ENCODE measurements at places on chromosomes 11 and 22.

GRCh38 chr11:135074397-135074998, 662.5 kb upstream of the B3GAT1 start:
- DNase-seq = no peak

GRCh38 chr11:119056421-119056999, 495 bp downstream of the HYOU1 start:
- DNase-seq = peak; percentile 33

DNA sequence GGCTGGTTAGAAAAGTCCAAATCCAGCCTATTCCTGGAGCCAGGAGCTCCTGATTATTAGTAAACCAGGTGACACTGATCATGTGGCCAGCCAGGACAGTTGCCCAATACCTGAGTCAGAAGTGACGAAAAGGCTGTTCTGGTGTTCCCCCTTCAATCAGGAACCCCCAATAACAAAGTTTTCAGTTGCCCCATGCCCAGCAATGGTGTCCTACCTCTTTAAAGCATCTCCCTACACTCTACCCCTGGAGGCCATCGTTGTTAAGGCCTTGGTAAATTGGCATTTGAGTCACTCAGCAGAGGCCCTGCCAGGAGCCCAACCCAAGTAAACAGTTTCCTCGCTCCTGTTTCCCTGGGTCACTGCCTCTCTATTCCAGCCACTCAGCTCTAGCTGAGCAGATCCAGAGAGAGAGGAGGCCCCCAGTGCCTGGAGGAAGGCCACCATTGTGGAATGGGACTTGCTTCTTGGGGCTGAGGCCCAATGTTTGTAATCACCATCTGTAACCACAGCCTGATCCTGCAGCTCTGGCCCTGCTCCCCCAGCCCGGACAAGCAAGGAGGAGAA, 25.0 kb downstream of the ARHGAP1 start:
- DNase-seq = no peak

DNA sequence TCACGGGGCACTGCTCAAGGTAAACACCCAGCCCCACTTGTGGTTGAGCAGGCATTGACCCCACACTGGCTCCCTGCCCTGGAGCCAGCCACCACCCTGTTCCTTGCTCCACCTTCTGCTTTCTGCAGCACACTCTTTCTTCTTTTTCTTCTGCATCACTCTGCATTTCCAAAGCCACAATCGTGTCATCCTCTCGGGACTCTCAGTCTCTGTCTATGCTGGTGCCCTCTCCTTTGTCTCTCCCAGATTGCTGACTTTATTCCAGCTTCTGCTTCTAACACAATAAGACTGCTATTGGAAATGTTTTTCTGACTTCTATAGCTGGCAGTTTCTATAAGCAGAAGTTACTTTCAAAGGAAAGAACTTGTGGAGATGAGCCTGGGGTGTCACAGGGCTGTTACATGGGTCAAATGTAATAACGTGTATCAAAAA, 14.4 kb downstream of the GRAP2 start:
- DNase-seq = no peak

DNA sequence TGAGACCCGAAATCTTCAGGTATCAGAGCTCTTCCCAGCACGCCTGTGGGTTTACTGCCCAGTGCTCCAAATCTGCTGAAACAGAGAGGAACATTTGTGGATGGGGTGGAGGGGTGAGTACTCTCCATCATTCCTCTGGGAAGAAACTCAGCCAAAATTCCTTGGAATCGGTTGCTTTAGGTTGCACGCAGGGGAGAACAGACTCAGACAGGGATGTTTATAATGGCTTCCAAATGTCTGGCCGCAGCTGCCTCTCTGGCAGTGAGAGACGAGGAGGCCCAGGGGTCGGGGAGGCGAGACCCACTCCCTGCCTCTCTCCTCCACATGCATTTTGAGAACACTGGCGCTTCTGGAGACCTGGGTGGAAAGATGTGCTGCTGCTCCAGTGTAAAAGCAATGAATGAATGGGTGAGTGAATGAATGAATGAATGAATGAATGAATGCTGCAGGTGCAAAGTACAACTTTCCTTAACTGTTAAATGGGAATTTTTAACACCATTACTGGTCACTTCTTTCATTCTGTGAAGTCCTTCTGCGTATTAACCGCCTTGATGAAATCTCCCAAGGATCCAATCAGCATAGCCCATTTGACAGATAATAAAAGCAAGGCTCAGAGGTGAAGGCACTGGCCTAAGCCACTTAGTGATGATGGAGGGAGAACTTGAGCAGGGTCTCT, 437.4 kb downstream of the MIAT start:
- DNase-seq = no peak

- DNase-seq = no peak
Measured at GRCh38 chr11:45147891-45148675, 1.6 kb downstream of the PRDM11 start.

GRCh38 chr11:8638300-8638699, 44.2 kb downstream of the TRIM66 start:
- no peak for DNase-seq

DNA sequence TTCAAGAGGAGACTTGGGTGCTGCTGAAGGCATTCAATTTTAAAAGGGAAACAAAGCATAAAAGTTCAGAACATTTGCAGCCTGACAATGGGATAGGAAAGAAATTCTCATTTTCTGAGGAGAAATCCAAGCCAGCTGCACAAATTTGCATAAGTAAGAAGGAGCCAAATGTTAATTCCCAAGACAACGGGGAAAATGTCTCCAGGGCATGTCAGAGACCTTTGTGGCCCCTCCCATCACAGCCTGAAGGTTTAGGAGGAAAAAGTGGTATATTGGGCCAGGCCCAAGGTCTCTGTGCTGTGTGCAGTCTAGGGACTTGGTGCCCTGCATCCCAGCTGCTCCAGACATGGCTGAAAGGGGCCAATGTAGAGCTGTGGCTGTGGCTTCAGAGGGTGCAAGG, 12.7 kb upstream of the OR51F1 start:
- DNase-seq = no peak

DNA sequence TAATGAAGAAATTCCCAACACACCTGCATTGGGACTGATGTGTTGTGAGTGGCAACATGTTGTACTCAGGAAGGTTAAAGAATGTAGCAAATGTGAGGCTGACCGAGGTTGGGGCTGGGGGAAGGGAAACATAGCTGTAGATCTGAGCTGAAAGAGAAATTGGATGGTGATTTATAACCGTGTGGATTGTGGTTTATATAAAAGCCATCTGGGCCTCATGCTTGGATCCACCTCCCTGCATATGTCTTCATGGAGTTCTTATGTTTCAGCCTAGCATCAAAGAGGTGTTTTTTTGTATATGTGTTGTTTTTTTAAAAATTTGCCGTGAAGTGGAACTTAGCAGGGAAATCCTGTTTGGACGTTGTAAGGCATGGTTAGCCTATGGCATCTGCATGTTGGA, 141.3 kb downstream of the NAV2 start:
- no peak for DNase-seq

DNA sequence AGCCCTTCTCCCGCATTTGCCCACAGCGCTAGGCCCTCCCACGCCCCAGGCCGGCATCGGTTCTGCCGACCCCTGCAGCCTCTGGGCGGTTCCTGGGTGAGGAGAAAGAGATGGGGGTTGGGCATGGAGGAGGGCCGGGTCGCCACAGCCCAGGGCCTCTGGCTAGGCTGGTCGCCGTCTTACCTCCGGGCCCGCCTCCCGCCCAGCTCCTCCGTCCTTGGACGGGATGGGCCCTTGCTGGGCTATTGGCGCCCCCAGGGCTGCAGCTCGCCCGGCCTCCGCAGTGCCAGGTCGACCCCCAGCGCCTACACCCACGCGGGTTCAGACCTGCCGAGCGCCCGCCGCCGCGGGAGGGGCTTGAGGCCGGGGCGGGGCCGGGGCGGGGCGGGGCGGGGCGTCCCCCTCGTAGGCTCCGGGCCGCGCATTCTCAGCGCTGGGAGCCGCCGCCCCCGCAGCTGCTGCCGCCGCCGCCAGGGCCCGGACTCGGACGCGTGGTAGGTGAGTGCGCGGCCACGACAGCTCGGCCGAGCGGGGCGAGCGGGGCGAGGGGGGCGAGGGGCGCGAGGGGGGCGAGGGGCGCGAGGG, at the start of gene CD151:
Gene CD151 (plus strand): TSS at position 424 of the 585 bp plus-strand sequence. CDS start 3,118 bp downstream, outside the sequence.
- peak; percentile 64 for DNase-seq

GRCh38 chr11:70071996-70072395, 6.1 kb upstream of the ANO1 start:
- no peak for DNase-seq

GRCh38 chr11:84398017-84398626, 1112.0 kb upstream of the CCDC90B start:
- DNase-seq = peak; percentile 6

- peak; percentile 56 for DNase-seq
Measured at GRCh38 chr22:29359469-29359868, 28.9 kb downstream of the AP1B1 start.

- DNase-seq = no peak
Measured at GRCh38 chr11:96017856-96018255, 93.9 kb upstream of the MTMR2 start.

- DNase-seq = no peak
Measured at GRCh38 chr11:62669420-62670161, 1.9 kb upstream of the UQCC3 start.

GRCh38 chr11:121688860-121689614, 236.3 kb upstream of the SORL1-AS1 start:
- no peak for DNase-seq

GRCh38 chr11:73388265-73389133, 12.3 kb downstream of the RELT start:
- DNase-seq = no peak

- DNase-seq = no peak
Measured at GRCh38 chr11:75477614-75477935, 44.6 kb upstream of the KLHL35 start.

- DNase-seq = no peak
Measured at GRCh38 chr11:23257556-23257955, 397.3 kb upstream of the CCDC179 start.

DNA sequence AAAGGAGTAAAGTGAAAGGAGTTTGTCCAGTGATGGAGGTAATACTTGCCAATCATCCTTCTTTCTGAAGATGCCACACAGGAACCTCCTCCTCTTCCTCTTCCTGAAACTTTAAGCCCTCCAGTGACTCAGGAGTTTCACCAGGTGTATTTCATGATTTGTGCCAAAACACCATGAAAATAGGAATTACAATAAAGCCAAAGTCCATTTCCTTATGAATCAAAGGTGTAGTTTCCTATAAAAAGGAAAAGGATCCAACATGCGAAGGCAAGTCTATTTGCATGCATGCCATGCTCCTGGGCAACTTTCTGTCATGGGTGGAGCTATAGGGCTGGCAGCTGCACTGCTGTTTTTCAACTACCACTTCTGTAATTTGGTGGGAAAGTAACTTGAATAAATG, 9.8 kb upstream of the POU2AF1 start:
- DNase-seq = no peak

- no peak for DNase-seq
Measured at GRCh38 chr11:20964985-20965384, 295.6 kb downstream of the NELL1 start.
